ENCODE measurements at places on chromosomes 16 and 17. TPM values are rescaled to one million over a fixed set of nuclear protein-coding genes. Genes with fewer than 3 reads are reported as not detected.
A peak's percentile ranks its signal among the peaks of the same experiment; 100 is the strongest.

GRCh38 chr16:5977329-5977728 lies 879.7 kb upstream of the EEF2KMT start:
- no peak for DNase-seq

DNA sequence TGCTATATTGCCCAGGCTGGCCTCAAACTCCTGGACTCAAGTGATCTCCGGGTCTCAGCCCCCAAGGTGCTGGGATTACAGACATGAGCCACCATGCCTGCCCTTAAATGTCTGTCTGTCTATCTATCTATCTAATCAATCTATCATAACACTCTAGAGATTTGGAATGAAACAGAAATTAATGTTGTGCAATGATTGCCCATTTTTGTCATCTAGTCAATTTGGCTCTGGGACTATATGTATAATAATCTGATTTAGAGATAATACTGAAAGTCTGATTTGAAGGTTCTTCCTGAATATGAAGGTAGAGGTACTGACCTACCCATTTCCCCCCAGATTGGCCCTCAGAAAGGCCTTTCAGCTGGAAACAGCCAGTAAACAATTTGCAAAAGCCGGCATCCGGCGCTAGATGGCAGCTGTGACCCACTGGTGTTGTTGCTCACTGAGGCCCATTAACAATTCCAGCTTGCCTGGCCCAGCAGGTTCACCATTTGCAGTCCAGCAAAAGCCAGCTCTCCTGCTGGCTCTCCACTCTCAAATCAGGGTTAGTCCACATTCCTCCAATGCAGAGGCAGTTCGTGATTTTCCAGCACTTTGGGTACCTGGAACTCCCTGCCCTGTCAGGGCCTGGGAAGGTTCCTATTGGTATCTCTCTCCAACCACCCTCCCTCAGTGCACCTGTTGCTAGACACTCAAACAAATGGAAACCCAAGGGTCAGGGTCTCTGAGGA lies 22.9 kb upstream of the C16orf87 start:
- DNase-seq = peak; percentile 72

DNA sequence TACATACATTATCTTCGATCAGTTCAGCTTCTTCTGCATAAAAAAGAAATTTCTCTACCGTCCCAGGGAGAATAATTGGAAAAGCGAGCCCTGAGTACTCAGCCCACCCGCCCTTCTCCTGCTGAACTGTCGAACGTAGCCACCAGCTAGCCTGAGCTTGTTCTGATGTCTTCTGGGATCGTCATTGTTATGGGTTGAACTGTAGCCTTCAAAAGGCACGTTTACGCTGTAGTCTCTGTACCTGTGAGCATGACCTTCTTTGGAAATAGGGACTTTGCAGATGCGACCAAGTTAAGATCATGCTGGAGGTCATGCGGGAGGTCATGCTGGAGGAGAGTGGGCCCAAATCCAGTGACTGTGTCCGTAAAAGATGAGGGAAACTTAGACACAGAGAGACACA lies 86.2 kb downstream of the CMIP start:
- DNase-seq = no peak

DNA sequence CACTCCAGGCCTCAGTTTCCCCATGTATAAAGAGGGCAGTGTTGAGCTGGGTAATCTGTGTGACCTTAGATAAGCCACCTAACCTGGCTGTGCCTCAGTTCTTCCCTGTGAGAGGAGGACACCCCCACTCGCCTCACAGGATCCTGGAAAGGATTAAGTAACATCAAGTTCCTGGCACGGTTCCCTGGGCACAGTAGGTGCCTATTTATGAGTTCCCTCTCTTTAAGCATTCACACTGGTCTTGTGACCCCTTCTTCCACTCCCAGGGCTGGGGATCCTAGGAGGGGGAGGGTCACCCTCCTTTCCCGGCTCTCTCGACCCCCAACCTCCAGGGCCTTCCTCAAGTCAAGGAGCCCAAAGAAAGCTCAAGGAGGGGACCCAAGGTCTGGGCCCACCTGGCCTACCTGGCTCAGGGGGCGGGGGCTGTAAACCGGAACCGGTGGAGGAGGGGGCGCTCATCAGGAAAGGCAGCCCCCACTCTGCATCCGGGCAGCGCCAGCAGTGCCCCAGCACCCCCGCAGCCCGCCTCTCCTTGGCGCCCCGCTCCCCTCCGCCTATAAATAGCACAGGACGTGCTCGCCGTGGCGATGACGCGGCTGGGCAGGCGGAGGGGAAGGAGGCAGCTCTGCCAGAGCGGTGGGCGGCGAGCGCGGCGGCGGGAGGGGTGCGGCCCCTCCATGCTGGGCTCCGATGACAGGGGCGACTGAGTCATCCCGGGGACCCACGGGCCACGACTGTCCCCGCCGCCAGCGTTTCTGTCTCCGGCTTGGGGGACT lies 9.4 kb downstream of the RPL19 start:
- peak; percentile 55 for DNase-seq

DNA sequence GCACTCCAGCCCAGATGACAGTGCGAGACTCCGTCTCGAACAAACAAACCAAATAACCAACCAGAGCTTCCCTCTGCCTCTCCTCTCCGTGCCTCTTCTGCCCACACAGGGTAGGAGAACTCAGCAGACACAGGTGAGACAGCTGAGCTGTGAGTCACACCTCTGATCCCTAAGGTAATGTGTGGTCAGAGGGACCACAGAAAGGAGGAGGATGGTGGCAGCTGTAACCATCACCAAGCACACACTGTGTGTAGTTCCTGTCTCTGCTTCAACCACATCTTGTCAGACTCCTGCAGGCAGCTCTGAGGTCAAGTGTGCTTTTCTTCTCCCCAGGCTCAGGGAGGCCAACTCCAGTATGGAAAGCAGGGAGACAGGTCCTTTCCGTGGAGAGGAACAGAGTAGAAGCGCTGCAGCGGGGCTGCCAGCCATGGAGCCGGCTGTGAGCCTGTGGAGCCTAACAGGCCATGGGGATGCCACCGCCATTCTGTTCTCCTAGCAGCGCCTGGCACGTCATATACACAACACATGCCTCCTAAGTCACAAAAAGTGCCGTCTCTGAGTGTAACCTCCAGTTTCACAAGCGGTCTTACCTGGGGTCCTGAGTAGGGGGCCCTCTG lies 7.1 kb downstream of the NUDT16L1 start:
- DNase-seq = no peak

GRCh38 chr17:77609553-77610517 lies 348.7 kb upstream of the TNRC6C start:
- DNase-seq = peak; percentile 11

- DNase-seq = no peak
Measured at GRCh38 chr16:22633799-22634198, 123.1 kb downstream of the NPIPB5 start.

- no peak for DNase-seq
Measured at GRCh38 chr16:10531582-10531981, 48.8 kb downstream of the EMP2 start.

GRCh38 chr16:14331020-14331419 lies 259.9 kb downstream of the MRTFB start:
- no peak for DNase-seq

DNA sequence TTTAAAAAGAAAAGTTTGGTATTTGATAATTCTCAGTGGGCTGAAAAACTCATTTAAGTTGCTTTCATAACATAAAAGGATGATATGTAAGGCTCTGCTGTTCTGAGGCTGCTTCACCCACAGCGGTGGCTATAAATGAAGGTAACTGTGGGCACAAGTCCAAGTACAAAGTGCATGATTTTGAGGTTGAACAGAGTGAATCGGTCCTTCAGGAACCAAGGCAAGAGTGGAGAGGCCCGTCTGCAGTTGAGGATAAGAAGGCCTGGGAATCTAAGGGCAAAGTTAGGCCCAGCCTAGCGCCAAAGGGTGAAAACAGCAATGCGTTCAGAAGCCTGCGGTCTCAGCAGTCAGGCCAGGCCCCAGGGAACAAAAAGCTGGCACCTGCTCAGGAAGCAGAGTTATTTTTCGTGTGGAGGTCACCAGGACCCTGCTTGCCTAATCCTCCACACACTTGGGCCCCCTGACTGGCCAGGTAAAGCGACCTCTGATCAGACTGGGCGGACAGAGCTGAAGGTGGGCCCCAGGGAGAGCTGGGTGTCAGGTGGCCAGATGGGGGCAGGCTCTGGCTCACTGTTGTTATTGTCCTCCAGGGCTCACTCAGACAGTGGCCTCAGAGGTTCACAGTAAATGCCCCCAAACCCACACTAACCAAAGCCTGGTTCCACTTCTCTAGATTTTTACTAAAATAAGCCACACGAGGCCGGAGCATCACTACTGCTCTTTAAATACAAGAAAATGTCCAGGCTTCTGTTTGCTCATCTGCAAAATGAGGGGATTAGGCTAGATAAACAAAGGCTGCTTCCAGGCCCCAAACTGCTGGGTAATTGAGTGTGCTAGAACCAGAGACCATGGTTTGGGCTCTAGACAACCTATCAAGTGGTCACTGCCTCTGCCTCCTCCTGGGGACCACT lies 46.5 kb downstream of the TEX2 start:
- peak; percentile 54 for DNase-seq

DNA sequence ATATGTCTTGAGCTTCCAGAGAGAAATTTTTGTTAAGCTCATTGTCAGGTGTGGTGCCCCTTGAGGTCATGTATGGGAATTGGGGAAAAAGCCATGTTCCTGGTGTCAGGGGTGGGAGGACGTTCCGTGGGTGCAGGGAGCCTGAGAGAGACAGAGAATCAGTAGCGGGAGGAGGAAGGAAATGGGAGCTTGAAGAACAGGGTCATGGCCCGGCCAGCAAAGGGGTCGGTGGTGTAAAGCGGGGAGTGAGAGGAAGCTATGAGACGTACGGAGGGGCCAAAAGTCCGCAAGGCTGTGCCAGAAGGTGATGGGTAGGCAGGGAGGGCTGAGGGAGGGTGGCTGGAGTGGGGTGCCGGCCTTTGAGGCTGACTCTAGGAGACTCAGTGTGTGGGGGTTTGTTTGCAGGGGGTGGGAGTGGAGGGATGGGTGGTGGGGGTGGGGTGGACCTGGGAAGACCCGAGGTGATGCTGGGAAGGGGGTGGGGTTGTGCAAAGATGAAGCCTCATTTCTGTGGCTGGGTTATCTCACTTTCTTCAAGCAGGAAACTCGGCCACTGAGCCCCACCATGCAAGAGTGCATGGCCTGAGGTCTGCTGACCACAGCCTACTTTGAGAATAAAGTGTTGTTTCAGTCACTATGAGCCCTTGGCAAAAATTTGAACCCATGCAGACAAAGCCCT lies 63.6 kb downstream of the PLCG2 start:
- no peak for DNase-seq

DNA sequence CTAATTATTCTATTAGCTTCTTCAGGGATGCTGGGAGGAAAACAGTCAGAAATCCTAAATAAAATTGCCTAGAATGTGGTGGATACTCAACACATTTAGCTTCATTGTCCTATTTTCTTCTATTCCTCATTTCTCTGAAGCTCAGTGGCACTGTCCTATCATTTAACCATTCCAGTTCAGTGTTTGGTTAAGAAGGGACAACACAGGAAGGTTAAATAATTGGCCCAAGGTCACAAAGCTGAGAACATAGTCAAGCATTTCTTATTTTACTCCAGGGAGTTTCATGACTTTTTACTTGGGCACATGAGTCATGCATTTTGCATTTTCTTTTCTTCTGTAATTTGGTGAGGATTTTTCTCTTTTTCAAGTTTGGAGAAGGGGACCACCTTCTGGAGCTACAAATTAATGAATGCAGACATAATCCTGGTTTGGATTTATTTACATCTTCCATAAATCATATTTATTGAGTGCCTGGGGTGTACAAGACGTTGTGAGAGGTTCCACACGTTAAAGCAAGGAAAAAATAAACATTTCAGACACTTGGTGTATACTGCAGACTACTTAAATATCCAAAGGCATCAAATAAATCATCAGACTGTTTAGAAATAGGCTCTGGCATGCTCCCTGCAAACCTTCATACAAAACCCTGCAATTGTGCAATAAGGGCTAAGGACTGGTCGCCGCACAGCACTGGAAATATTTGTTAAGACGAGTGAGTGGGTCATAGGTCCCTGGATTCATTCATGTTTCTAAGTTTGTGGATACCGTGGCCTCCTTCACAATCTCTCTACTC lies 263.9 kb downstream of the MAF start:
- DNase-seq = peak; percentile 28

DNA sequence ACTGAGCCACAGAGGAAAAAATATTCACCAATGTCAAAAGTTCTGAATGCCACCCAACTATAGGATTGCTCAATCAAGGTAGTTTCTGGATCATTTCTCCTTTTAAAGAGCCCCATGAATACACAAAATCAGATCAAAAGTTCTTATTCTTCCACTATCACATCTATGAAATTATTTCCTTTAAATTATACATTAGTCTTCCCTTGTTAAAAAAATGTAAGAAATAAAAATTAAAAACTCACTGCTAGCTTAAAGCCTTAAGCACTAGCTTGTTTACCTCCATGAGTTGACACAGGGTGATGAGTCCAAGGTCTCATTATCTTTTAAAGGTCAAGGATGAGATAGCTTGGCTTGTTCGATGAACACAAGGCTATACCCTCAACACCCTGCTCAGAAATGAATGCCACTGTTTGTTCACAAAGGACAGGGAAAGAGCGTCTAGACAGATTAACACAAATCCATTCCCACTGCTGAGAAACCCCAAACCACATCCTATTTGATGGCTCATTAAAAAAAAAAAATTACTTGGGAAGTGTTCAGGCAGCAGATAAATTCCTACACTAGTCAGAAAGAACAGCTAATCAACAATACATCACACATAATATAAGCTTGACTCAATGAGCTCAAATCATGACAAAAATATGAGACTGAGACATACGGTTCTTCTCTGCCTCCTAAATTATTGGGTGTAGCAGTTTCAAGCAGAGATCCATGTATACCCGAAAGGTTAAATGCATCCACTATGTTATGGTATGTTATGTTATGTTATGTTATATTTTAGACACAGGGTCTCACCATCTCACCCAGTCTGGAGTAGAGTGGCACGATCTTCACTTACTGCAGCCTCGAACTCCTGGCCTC lies 118.9 kb downstream of the PARN start:
- peak; percentile 83 for DNase-seq

GRCh38 chr16:2710711-2711231 lies 9.3 kb downstream of the PRSS27 start:
- no peak for DNase-seq

- no peak for DNase-seq
Measured at GRCh38 chr17:64236827-64237403, 26.1 kb downstream of the TEX2 start.

DNA sequence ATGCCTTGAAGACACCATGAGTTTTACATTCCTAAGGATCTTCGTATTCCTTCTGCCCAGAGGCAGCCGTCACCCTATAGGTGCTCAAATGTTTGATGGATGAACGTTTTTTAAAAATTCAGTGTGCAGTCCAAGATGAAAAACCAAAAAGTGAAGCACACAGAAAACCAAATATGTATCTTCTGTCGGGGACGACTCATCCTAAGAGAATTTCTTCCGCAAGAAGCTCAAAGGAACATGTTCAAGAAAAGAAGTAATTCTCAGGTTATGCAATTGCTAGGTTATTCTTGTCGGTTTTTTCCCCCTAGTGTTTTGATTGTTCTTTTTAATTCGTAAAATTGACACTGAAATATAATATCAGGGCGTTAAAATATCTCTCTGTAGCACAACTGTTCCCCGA lies 1.4 kb downstream of the CENPV start:
- DNase-seq = peak; percentile 42

GRCh38 chr17:29292071-29292991 lies 1.6 kb downstream of the NUFIP2 start:
- peak; percentile 55 for DNase-seq

APOH gene
- not detected for total RNA-seq

CD300LD gene
- total RNA-seq = not detected

NLRC5 gene
- 67.6 TPM for total RNA-seq

FSCN2 gene
- total RNA-seq = 1.7 TPM

KRTAP1-4 gene
- not detected for total RNA-seq
